ENCODE measurements at places on chromosomes 7 and 10.
A peak's percentile ranks its signal among the peaks of the same experiment; 100 is the strongest.

DNA sequence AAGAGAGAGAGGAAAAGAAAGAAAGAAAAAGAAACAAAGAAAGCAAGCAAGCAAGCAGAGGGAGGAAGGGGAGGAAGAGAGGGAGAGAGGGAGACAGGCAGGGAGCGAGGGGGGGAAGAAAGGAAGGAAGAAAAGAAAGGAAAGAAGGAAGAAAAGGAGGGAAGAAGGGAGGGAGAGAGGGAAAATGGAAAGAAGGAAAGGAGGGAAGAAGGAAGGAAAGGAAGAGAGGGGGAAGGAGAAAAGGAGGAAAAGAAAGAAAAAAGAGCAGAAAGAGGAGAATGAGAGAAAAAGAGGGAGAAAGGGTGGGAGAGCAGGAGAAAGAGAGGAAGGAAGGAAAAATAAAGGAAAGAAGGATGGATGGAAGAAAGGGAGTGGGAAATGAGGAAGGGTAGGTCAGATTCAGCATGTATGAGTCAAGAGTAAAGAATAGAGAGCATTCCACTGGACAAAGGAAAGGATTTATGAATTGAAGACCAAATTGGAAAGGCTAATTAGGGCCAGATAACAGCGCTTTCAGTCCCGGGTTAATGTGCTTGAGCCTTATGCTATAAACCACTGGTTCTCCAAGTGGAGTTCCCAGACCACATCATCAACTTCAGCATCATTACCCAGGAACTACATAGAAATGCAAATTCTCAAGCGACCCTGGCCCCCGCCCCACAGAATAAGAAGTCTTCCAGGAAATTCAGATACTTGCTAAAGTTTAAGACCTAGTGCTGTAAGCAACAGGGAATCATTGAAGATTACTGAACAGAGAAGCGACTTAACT lies 85.1 kb downstream of the C10orf90 start:
- no peak for DNase-seq

DNA sequence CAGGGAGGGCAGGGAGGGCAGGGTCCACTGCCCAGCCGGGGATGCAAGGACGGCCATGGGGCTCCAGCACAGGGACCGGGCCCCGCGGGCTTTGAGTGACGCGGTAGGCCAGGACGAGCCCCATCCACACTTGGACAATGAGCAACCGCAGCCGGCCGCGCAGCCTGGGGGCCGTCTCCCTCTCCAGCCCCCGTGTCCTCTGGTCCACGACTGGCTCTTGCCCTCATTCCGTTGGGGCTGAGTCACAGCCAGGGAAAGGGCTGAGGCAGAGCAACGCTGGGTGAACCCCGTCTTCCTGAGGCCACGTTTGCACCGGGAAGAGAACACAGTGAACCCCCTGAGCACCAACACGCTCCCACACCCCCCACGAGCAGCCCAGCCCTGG lies 23.7 kb downstream of the SHH start:
- no peak for DNase-seq

DNA sequence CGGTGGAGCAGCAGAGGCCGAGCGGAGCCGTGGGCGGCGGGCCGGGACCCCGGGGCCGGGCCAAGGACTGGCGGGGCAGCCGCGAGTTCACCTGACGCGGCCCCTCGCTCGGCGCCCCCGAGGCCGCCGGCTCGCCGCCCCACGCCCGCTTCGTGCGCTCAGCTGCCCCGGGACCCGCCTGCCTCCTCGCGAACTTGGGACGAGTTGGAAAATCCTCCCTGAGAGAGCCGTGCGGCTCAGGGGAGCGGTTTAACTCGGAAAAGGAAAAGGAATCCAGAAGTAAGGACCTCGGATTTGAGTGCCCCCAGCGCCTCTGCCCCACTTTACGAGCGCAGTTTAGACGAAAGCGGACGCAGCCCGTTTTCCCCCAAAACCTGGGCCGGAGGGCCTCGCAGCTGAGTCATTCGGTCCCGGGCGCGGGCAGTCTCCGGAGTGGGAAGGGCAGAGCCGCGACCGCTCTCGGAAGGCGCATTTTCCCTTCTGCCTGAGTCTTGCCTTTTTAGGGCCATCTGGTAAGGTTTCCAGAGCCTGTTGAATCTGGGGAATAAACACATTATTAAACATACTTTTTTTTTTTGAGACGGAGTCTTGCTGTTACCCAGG lies 744 bp downstream of the CREM start:
- DNase-seq, result peak; percentile 38

DNA sequence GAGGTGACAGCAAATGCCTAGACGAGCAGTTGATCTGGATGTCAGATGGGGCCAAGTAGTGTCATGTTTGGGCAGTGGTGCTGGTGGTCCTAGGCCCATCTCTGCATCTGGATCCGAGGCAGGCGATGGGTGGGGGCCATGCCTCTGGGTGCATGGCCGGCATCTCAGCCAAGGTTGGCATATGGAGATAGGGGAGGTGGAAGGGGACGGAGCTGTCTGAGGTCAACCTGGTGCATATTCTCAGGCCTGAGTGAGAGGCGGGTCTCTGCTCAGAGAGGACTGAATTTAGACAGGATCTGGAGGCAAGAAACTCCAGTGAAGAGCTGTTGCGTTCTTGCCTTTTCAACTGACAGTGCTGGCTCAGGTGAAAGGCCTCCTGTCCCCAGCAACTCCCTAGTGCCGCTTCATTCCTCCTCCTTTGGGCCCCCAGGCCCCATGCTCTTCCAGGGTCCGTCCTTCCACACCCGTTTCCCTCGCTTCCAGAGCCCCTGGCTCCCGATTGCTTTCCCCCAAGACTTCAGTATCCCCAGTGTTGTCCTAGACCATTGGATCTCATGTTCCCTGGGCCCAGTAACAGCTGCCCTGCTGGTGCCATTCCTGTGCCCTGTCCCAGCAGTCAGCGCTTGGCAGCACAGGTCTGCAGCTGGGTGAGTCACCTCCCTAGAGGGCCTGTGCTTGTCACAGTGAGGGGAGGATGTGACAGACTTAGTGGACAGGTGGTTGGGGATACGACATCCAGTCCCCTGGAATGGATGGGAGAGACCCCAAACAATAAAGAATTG lies 32.6 kb downstream of the GBX1 start:
- DNase-seq, result no peak

- no peak for DNase-seq
Observed at GRCh38 chr7:97847791-97848190, 24.4 kb downstream of the ASNS start.

DNA sequence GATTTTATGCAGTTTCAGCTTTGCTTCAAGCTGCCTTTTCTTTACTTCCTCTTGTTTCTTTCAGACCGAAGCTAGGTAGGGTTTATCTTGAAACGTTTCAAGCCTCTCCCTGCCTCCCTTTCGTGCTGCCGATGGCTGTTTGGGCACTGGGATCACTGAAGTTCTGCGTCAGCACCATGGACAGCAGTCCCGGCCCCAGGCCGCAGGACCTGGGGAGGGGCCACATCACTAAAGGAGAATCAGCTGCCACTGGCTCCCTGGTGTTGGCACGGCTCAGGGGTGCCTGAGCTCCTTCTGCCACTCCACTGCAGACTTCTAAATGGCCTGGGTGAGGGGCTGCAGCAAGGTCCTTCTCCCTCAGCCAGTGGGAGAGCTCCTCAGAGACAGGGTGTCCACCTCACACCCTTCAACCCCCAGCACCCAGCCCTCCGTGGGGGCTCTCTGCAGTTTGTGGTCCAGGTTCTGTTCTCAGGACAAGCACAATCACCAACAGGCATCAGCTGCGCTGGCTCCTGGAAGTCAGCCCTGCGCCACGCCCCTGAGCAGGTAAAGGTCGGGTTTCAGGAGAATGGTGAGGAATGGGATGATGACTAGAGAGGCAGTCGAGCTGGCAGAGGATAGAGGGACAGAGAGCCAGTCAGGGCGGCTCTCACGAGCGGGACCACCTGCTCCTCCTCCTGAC lies 387.2 kb downstream of the TCERG1L start:
- no peak for DNase-seq

DNA sequence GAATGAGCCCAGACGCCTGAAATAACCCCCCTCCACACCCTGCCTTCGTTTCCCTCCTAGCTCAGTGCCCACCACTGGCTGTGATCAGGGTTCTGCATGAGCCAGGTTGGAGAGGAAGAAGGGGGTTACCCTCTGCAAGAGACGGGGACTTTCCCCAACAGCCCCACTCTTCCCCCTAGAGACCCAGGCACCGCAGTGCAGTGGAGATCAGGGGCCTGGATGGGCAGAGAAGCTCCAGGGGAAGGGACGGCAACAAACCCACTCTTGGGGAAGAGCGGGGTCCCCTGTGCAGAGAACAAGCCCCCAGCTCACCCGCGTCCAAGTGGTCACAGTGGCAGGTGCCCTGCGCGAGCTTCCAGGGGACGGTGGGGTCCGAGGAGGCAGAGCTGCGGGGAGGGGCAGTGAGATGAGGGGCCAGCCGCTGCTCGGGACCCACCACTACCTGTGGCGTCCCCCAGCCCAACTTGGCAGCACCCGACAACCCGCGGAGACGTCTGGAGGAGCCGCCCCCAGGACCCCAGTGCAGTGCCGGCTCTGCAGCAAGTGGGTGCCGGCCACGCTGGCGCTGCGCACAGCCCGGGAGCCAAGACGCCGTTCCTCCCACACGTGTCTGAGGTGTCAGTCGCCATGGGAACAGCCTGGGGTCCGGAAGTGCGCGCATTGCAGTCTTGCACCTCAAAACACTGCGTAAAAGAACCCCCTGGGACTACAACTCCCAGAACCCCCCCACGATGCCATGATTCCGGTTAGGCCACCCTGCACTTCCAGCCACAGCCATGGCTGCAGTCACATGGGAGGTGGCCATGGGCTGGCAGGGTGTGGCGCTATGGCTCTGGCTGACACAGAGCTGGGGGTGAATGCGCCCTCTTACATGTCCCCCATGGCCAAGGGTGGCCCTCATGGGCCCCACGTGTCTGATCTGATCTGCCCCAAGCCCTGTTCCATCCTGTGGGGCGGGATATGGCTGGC lies 45.8 kb upstream of the WIPI2 start:
- DNase-seq, result peak; percentile 64

DNA sequence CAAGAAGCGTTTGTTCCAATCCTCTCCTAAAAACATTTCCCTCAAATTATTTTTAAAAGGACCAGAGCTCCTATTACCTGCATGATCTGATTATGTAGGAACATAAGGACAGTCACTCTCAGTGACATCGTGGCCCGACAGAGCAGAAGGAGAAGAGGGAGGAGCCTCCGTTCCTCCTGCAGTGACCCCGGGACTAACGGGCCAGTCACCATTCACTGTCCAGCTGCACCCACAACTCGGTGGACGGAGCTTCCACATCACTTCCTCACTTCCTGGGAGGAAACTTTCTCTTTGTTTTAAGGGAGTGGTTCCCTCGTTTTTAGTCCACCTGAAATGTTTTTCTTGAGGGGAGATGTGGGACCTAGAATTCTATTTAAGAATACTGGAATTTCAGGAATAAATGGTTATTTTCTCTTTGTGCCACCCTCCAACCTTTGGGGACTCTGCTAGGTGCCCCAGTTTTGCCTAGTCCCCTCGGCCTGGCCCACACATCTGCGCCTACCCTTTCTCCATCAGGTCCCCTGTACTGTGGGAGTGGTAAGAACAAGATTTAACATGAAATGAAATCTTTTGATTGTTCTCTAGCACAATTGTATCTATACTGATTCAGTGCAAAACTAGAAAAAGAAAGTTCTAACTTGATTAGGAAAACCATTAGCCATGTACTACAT lies 173.5 kb upstream of the RNF32 start:
- no peak for DNase-seq

GRCh38 chr10:61463035-61463909 lies 10.1 kb upstream of the TMEM26 start:
- DNase-seq, result no peak

DNA sequence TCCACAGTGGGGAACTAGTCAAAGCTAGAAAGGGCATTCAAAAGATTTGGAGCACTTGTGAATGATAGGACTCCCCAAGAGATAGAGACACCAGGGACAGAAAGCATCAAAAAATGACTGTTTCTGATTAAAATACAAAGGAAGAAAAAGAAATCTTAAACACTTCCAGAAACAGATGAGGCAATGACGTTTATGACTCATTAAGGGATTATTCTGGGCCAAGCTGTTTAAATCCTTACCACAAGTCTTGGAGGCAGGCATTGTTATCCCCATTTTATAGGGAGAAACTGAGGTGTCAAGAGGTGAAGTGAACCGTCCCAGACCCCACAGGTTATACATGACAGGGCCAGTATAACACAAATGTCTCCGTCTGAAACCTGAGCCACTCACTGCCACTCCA lies 68.3 kb upstream of the AMPH start:
- no peak for DNase-seq

- DNase-seq, result no peak
Observed at GRCh38 chr10:48444266-48444665, 137.8 kb downstream of the MAPK8 start.

DNA sequence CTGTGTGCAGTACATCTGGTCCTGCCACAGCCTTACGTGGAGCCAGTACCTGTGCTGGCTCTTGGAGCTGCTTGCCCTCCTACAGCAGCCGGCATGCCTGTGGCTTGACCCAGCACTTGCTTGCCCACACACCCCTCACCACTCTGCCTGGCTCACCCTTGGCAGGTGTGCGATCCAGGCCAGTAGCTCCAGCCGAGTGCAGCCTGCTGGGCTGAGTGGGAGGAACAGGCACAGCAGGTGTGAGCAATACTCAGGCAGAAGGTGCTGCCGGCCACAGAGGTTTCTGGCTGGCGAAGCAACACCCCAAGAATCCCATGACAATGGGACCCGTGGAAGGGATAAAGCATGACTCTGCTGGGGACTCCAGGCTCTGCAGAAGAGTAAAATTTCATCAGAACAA lies 173.5 kb upstream of the ADCY1 start:
- no peak for DNase-seq

DNA sequence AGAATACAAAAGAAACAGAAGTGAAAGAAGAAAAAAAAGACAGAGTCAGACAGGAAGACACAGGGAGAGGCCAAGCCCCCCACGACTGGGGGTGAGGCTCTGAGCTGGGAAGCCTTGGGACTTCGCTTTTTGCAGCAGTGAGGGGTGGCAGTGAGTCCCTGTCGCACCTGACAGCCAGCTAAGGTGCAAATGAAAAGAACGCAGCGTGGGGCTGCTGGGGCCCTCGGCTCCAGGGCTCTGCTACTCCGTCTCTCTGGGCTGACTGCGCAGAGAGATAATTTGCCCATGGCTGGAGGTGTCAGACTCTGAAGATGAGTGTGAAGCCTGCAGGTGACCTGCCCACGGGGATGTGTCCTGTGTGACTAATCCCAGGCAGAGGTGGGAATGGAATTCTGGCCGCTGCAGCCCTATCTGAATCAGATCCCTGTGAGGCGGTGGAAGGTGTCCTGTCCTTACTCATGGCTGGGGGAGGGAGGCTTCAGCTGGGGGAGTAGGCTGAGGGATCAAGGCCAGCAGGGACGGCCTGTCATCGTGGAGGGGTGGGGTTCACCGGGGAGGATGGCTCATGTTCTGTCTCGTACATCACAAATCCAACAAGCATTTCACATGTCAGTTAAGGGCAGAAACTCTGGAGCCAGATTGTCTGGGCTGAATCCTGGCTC lies 96.4 kb downstream of the SLIT1 start:
- DNase-seq, result no peak

DNA sequence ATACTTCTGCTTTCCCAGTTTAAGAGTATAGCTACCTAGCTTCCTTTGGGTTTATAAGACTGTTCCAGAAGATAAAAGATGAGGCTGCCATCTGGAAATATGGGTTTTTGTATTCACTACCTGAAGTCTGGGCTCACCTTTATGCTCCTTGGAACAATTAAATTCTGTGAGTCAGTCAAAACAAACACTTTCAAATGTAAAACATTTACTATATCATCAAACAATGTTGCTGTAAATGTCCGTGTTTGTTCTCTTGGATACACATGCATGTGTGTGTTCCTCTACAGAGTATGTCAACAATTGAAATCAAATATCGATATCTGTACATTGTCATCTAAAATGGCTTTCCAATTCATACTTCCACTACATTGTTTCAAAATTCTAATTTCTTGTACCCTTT lies 525.6 kb downstream of the MDFIC start:
- DNase-seq, result no peak

GRCh38 chr10:114289096-114289436 lies 50.0 kb downstream of the VWA2 start:
- no peak for DNase-seq
